Left colon (tissue), 2 donors: ENCODE measurements at places on chromosomes 7 and 10. TPM values are rescaled to one million over a fixed set of nuclear protein-coding genes. Genes with fewer than 3 reads are reported as not detected.

- no peak for DNase-seq
Measured at GRCh38 chr10:110723224-110723891, 79.2 kb downstream of the RBM20 start.

DNA sequence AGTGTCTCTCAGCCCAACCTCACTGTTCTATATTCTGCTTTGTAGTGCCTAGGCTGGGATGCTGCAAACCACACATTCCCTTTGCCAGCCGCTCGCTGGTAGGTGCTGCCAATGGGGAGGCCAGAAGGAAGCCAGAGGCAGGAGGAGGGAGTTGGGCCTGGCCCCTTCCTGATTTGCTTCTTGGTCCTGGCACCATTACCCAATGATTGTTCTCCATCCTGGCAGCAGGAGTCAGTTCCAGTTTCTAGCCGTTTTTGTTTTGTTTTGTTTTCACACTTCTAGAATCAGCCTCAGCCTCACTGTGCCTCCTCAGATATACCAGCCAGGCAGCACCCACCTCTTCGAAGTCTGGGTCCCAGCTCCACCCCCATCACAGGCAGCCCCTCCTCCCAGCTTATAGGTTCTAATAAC is 27.4 kb upstream of the LOXL4 start:
- DNase-seq: no peak

DNA sequence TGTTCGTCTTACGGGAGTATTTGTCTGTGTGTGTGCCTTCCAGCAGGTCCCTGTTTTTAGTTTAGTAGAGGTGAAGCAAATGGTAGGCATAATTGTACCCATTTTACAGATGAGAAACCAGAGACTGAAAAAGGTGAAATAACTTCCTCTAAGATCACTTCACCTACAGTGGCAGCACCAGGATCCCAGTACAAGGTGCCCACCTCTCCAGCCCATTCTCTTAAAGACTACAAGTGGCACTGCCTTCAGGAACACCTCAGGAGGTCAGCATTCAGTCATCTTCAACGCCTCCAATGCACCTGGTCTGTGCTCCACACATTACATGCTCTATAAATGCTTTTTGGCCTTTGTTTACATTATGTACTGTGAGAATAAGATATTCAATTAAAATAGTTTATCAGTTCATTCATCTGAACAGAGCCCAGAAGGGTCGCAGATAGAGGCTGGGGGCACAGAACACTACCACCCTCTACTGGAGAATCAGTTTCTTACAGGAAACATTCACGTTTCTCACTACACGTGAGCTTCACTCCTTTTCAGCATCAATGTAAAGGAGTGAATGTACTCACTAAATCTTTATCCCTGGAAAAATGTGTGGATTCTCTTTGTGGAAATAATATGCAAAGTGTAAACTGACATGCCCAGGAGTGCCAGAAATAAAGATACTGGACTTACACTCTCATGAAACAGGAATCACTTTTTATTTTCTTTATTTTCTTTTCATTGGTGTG is 45.5 kb upstream of the ABLIM1 start:
- no peak for DNase-seq

DNA sequence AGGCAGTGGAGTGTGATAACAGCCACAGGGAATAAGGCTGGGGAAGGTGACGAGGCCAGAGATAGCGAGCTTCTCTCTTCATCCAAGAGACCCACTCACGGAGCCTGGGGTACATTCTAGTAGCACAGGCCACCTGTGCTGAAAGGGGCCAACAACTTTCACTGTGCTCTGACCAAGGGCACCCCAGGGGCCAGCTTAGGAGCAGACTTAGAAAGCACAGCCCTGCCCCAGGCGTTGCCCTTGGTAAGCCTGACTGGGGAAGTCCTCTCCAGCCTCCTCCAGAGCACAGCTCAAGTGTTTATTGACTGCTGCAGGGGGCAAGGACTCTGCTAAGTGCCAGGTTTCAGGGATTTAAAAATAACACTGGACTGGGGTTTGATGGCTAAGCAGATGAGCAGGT is 44.7 kb downstream of the EBF3 start:
- DNase-seq: no peak

WEE2 gene
- not detected for total RNA-seq

CREB5 gene
- total RNA-seq: 2.4 TPM

- no peak for DNase-seq
Measured at GRCh38 chr10:89213191-89213808, 6.2 kb upstream of the CH25H start.

DNA sequence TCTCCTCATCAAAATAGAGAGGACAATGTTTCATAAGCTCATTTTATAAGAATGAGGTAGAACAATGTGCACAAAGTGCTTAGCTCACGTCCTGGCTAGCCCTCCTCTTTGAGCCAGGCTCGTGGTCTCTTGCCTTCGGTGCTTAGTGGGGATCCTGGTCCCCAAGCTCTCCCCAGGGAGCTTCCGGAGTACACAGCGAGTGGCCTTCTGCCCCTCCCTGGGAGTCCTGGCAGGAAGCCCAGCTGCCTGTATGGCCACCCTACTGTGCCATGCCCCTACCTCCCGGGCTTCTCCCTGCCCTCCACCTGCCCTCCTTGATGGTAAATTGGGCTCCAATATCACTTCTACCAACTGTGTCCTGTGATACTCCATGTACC is 868 bp downstream of the MYO1G start:
- DNase-seq: no peak

DNA sequence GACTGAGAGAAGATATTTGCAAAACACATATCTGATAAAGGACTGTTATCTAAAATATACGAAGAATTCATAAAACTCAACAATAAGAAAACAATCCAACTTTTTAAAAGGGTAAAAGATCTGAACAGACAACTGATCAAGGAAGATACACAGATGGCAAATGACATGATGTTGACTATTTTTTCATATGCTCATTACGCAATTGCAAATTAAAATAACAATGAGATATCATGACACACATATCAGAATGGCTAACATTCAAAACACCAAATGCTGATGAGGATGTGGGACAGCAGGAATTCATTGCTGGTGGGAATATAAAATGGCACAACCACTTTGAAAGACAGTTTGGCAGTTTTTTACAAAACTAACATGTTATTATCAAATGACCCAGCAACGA is 8.9 kb downstream of the DENND11 start:
- no peak for DNase-seq

GRCh38 chr7:152120210-152120609 is 94.7 kb downstream of the GALNT11 start:
- no peak for DNase-seq

DNA sequence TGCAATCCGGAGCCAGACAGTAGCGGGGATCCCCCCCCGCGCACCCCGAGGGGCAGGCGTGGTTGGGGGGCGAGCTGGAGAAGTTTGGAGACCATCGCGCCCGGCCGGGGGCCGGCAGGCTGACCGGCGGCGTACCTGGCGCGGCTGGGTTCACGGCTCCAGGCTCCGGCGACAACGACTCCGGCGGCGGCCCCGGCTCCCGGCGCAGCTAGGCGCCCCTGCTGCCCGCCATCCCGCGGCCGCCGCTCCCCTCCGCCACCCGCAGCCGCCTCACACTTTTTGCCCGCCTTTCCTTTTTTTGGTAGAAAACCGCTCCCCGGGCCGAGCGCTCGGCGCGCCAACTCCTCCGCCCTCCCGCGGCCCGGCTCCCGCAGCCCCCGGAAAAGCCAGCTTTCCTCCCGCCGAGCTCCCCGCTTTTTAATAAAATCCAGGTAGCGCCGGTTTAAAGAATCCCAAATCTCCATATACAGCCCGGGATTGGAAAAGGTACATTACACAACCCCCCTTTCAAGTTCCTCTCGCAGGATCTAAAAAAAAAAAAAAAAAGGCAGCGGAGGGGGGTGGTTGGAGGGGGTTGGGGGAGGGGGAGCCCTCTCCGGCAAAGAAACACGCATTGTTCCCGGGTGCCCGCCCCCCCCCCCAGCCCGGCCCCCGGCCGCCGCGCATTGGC is at the start of gene TNRC18:
Gene TNRC18 (minus strand): TSS at position 529 of the 670 bp plus-strand sequence. CDS start 2,588 bp downstream, outside the sequence.
- peak; percentile 46 for DNase-seq

ITGA8 gene
- 2.6 TPM for total RNA-seq

- DNase-seq: no peak
Measured at GRCh38 chr7:23212841-23213240, 31.0 kb downstream of the NUP42 start.

DNA sequence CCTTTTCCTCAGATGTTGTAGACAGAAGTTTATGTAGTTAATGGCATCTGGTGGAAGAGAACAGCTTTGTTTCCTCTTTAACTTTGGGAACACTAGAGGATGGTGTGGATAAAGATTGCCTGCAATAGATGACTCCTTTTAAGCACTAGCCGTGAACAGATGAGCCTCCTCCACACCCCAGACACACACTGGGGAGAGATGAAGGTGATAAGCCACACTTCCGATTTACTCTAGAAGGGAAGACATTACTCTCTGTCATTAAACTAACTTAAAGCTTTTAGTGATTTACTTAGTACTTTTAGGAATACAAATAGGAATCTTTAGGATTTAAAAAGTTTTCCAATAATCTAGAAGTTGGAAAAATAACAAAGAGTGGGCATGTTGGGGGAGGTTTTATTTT is 6.8 kb downstream of the HSPA14 start:
- DNase-seq: no peak

DNA sequence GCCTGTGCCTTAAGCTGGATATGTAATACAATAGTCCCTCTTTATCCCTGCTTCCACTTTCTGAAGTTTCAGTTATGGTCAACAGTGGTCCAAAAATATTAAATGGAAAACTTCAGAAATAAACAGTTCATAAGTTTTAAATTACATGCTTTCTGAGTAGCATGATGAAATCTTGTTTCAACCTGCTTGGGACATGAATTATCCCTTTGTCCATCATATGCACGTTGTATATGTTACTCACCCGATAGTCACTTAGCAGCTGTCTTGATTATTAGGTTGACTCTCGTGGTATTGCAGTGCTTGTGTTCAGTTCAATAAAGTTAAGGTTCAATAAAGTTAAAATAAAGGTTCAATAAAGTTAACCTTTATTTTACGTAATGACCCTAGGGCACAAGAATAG is 25.5 kb downstream of the C1GALT1 start:
- DNase-seq: no peak

EPHA1 gene
- 25.1 TPM for total RNA-seq

CDK1 gene
- 5.9 TPM for total RNA-seq

AP5Z1 gene
- 47.5 TPM for total RNA-seq

GRCh38 chr7:38524786-38525185 is 106.4 kb downstream of the AMPH start:
- no peak for DNase-seq

GRCh38 chr10:47396311-47396717 is 12.2 kb upstream of the ZNF488 start:
- no peak for DNase-seq

SHTN1 gene
- total RNA-seq: 34.1 TPM

CALCR gene
- total RNA-seq: not detected

DNA sequence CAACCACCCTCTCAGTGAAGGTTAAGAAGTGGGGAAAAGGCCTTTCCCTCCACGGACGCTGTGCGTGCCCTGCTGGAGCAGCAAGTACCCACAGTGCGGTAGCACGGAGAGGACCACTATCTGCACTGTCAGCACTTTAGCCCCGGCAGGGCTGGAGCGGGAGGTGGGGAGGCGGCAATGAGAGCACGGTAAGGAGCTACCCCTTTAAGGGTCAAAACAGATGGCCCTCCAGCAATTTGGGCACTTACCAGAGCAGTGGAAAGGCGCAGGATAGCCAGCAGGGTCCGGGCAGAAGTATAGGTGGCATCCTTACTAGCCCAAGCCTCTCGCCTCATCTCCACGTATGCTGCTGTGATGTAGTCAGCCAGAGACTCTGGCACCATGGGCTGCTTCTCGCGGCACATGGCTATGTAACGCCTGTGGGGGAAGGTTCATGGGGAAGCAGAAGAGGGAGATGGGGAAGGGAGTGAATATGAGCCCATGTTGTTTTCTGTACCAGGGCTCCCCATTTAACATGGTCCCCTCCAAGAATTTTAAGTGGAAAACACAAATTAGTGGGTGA is 5.2 kb downstream of the COPS6 start:
- no peak for DNase-seq

DNA sequence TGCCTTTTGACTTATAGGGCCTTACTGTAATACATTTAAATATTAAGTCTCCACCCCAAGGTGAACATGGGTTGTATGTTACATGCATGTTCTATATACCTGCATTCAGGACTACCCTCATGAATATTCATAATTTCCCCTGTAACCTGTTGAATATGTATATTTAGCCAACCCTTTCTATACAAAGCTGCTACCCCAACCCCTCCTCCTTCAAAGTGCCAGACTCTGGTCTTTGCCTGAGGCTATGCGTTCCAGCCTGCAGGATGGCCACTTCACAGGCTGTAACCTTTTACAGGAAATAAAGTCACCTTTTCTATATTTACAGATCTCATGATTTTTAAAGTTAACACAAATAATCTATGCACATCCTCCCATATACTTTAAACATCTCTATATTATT is 10.1 kb upstream of the UNC5B start:
- no peak for DNase-seq

SPDYE11 gene
- not detected for total RNA-seq

DNA sequence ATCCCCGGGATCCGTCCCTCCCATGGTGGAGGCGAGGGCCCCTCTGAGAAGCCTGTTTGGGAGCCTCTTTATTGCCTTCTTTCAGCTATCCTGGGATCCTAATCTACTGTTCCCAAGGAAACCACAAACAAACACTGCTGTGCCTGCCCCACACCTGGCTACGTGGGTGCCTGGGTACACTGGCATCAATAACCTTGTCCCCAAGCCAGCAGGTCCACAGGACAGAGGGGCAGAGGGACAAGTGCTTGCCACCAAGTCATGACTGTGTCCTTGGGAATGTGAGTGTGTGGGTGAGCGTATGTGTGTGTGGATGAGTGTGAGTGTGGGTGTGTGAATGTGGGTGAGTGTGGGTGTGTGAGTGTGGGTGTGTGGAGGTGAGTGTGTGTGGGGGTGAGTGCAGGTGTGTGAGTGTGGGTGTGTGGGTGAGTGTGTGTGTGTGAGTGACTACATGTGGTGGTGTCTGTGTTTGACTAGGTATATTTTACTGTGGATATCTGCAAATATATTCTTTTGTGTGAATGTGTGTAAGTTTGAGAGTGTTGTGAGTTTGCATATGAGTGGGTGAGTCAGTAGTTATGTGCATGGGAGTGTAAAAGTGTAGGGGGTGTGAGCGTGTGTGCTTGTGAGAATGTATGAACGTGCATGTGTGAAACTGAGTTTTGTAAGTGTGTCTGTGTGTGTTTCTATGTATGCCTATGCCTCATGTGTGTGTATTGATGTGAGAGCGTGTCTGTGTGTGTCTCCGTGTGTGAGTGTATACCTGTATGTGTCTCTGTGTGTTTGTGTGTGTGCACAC is 96.1 kb downstream of the TNS3 start:
- DNase-seq: no peak

KCNIP2 gene
- 2.3 TPM for total RNA-seq

ATOH7 gene
- total RNA-seq: 0.22 TPM

DENND10 gene
- total RNA-seq: 53.1 TPM

DPYSL4 gene
- total RNA-seq: 0.45 TPM

DNA sequence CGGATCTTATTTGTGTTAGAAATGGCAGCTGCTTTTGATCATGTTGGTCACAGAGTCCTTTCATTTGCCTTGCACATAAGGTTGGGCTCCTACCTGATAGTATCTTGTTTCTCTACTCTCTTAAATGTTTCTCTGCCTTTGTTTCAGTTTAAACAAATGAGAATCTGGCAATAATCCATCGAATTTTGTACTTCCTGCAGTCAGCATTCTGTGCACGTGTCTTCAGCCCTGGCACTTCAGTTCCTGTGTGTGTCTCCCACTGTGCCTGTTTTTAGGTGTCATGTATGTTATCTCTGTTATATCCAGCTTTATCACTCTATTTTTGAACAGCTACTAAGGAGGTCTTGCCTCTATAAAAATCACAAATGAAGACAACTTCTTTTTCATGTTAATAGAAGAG is 28.4 kb upstream of the PTER start:
- no peak for DNase-seq

NAT16 gene
- not detected for total RNA-seq

VWDE gene
- total RNA-seq: 1.5 TPM
